ENCODE measurements at places on chromosomes 5 and 9.

- no peak for DNase-seq
These were observed 105.8 kb upstream of the IL6ST start for GRCh38 chr5:56100439-56101176.

DNA sequence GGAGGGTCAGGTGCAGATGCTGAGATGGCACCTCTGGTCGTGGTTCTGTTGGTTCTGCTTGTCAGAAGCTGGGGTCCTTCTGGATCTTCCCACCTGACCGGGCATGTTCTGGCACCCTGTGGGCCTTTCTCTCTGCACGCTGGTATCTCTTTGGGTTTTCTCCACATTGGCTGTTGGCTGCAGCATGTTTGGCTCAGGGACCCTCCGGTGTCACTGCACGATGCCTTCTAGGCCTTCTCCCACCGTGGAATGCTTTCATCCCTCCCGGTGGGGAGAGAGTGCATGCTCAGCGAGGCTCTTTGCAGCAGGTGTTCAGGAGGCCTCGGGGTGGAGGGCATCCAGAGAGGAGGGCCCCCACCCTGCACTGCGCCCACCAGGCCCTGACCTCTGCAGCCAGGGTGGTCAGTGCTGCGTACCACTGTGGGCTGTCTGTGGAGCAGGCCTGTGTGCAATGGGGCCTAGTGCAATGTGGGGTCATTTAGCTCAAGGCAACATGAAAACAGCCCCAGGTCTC lies 119.4 kb downstream of the WNK2 start:
- peak; percentile 26 for DNase-seq

DNA sequence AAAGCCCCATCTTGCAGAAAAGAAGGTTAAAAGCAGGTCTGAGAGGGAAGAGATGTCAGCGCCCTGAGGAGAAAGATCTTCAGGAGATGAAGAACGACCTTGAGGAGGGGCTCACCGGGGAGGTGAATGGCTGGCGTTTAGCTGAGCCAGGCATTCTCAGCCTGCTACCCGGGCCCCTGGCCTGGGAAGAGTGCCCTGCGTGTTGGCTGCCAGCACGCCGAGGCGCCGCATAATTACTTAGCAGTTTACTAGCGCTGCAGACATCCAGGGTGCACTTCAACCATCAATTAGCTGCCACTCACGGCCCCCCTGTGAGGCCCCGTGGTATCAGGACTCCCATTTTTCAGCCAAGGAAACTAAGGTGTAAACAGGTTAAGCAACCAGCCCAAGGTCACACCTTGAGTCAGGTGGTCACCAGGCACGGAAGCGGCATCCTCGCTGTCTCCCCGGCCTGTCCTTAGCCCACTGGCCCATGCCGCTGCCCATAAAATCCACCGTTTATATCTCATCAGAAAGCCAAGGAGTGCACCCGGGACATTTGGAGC lies 551.9 kb downstream of the BNC2 start:
- DNase-seq: no peak

GRCh38 chr9:120879446-120879845 lies 2.5 kb upstream of the PHF19 start:
- DNase-seq: no peak
